A172 (cell line): ENCODE measurements at places on chromosomes 5 and 9. TPM values are rescaled to one million over a fixed set of nuclear protein-coding genes. Genes with fewer than 3 reads are reported as not detected.

DNA sequence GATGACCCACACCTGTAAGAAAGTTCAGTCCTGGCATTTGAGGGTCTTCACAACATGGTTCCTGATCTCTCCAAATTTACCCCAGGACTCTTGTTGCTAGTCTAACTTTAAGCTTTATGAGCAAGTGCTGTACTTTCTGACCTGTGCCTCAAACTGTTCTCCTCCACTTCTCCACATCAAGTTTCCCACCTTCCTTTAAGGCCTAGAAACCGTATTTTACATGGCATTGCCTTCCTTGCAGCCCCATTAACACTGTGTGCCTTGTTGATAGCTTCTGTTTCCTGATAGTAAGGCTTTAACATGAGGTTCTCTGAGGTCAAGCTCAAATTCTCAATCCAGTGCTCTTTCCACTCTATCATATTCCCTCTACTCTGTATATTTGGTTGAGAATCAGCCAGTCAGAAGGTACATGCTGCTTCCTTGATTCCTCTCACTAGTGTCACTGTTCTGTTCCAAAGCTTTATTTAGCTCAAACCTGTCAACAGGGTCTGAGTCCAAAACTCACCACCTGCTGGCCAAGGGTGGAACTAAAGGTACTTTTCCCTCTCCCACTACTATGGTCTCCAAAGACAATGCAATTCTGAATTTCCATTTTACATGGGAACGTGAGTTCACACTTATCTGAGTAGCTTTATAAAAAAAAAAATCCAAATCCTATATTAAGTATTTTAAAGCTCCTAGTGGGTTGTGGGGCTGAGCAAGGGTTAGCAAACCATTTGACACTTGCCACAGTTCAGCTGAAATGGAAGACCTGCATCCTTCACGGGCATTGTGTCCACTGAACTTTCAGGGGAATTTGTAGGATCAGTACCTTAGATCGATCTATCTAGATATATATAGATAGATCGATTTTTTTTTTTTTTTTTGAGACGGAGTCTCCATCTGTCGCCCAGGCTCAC lies 21.1 kb downstream of the VCP start:
- peak; percentile 45 for DNase-seq

DNA sequence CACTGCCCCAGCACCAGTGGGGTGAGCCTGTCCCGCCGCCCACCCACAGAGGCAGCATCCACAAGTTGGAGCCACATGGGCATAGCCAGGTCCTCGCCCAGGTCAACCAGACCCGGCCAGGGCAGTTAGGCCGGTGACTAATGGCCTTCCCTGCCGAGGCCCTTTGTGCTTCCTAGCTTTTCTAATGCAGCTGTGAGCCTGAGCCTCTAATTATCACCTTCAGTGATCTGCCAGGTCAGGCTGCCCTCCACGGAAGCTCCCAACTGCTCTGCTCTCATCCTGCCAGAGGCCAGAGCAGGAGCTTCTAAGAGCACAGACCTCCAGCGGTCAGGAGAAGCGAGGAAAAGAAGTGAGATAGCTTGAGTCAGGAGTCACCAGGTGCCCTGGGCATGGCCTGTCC lies 87.1 kb upstream of the PPP1R26 start:
- no peak for DNase-seq

GRCh38 chr5:78008356-78008967 lies 232.3 kb upstream of the TBCA start:
- DNase-seq, result peak; percentile 60

- peak; percentile 41 for DNase-seq
Observed at GRCh38 chr5:60382716-60383115, 317.2 kb downstream of the DEPDC1B start.

The SHC3 gene
- total RNA-seq, result 0.10 and 0.24 TPM in 2 replicates

DNA sequence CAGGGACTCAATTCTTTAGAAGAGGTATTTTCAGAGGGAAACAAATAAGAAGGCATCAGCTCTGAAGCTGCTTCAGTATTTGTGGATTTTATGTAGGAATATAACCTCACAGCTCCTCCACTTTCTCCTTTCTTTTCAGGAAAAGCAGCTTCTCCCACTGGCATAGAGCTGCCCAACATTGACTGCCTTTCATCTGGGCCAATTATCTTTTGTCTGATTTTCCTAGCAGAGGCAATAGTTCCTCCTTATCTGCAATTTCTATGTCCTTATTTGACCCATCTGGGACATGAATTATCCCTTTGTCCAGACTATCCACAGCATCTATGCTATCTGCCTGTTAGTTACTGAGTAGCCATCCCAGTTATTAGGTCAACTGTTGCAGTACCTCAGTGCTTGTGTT lies 1671.2 kb upstream of the ACO1 start:
- no peak for DNase-seq

DNA sequence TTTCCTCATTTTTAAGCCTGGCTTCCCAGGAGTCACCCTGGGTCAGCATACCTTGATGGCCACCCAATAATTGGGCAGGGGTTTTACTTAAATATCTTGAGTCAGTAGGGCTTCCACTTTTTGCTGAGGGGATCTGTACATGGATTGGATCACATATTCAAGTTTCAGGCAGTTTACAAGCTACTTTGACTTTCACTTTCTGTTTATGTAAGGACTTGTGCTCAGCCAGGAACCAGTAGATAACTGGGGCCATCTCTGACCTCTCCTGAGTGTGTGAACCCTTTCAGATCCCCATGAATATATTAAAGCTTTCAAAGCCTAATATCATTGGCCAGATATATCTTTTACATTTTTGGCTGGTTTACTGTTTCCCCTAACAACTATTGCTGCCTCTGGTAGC lies 45.1 kb downstream of the SLCO6A1 start:
- DNase-seq, result peak; percentile 29

The DCP2 gene
- total RNA-seq, result 35.7 and 41.7 TPM in 2 replicates

The TMEM232 gene
- total RNA-seq, result 0.14 and 1.5 TPM in 2 replicates

DNA sequence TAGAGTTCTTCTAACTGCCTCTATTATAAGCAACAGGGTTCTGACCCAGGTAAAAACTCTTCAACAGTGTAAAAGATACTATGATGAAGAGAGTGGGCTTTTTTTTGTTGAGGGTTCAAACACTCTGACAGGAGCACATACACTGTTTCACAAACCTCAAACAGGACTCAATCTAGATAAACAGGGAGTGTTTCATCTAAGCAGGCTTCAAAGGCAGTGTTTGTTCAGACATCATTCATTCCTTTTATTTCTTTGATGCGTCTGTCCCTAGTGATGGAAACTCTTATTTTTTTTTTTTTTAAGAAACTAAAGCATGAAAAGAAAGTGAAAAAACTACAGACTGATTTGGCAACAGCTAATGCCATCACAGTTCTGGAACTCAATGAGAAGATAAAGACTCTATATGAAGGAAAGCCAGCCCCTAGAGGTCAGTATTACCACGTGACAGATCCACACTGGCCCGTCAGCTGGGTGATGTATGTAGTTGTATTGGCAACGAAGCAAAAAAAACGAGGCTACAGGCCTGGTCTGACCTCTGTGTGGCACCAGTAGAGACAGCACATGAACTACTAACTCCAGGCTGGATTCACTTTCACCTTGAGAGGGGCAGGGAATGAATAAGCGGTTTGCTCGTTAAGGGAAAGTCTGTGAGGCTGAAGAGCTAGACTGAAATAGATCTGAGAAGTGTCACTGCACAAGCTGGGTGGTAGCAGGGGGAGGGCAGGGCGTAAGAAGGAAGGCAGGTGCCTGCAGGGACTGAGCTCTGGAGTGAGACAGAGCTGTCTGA lies 172.2 kb downstream of the CCDC192 start:
- DNase-seq, result peak; percentile 74

The ANKRD31 gene
- not detected in 2 replicates for total RNA-seq

The STC2 gene
- total RNA-seq, result 0.03 and 0.10 TPM in 2 replicates

The PCDHA6 gene
- 0.43 and 0.69 TPM in 2 replicates for total RNA-seq

DNA sequence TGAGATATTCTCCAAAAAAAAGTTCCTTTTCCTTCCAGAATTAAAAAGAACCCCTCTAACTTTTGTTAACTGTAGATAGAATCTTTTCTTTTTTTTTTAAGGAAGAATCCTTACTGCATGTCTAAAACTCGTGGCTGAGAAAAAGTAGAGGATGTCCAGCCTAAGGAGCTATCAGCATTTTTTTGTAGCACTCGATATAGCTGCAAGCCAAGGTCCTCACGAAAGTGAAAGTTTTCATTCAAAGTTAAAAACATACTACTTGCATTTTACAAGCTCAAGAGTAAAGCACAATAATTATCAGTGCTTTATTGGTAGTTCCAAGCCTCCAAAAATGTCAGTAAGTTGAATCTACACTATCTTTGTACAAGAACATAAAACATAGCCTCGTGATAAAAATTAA lies 28.7 kb upstream of the ZSWIM6 start:
- no peak for DNase-seq

DNA sequence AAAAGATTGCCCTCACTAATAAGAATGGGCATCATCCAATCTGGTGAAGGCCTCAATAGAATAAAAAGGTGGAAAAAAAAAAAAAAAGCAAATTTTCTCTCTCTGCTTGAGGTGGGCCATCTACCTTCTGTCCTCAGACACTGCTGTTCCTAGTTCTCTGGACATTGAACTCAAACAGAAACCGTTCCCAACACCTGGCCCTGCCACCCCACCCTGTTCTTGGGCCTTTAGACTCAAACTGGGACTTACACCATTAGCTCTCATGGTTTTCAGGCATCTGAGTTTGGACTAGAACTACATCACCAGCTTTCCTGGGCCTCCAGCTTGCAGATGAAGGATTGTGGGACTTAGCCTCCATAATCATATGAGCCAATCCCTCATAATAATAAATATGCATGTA lies 71.0 kb downstream of the SSBP2 start:
- no peak for DNase-seq

GRCh38 chr5:140345919-140346347 lies 470 bp downstream of the HBEGF start:
- peak; percentile 46 for DNase-seq

DNA sequence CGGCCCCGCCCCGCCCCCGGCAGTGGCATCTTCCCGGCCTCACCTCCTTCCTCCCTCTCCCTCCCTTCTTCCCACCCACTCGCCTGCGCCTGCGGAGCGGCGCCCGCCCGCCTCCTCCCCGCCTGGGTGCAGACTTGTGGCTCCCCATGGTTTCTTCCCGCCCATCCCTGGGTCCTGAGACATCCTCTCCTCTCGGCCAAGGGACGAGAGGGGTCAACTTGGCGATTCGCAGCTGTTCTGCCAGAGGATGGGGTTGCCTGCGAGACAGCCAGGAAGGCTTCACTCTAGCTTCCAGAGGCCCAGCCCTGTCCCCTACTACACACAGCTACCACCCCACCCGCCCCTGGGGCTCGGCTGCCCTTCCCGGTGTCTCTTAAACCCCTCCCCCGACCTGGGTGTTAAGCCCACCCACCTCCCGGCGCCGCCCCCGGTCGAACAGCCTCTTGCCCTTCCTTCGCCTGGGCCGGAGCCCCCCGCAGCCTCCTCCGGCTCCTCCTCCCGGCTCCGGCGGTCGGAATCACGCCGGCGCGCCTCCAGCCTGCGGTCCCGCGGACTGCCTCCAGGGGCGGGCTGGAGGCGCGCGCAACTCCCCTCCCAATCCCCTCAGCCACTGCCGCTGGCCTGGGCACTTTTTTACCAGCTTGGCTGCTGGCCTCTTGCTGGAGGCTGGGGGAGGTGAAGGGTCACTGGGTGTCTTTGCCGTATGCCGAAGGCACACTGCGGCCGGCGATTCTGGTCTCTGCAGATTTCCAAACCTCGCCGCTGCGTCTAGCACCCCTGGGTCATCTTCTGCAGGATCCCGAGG lies 1.9 kb downstream of the JADE2 start:
- peak; percentile 87 for DNase-seq

The RIMOC1 gene
- total RNA-seq, result 28.8 and 34.2 TPM in 2 replicates

GRCh38 chr5:73443829-73444498 lies 4.6 kb downstream of the FOXD1 start:
- no peak for DNase-seq

- peak; percentile 31 for DNase-seq
Observed at GRCh38 chr5:140801494-140801841, 611 bp downstream of the PCDHA3 start.

DNA sequence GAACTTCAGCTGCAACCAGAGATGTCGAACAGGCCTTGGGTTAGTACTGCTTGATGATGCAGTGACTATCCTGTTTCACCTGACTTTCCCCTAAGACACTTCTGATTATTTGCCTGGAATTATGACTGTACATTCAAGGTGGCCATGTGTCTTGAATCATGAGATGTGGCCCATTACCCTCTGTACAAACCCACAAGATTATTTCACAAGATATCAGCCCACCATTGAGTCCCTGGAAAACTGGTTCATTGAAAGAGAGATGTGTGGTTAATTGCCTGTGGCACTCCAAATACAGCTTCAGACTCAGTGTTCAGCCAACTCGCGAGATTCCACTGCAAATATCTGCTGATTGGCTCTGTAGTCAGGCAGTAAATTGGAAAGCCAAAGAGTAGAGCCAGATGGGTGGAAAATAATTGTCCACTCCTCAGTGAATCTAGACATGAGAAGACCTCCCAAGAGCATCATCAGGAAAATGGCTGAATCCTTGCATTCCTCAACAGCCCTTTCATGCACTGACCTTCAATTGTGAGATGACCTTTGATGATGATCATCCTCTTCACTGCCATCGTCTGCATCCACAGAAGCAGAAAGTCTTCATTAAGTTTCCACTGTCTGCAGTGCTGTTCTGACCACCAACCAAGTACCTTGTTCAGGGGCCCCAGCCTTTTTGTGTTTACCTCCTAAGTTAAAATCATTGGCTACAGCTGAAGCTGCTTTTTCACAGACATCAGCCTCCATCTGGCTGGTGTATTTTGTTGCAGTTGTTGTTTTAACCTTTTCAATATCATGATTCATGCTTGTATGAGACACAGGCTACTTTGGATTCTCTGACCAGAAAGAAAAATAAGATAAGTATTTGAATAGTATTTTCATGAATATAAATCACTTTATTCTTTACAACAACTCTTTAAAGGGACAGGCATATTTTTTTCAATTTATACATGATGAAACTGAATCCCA lies 75.2 kb downstream of the ESM1 start:
- DNase-seq, result peak; percentile 10
